ENCODE measurements at places on chromosomes 7 and 10.

GRCh38 chr10:122157451-122157850 is 113.6 kb upstream of the BTBD16 start:
- no peak for DNase-seq

GRCh38 chr7:150384406-150385301 is 5.5 kb downstream of the ZNF775 start:
- DNase-seq, result no peak

DNA sequence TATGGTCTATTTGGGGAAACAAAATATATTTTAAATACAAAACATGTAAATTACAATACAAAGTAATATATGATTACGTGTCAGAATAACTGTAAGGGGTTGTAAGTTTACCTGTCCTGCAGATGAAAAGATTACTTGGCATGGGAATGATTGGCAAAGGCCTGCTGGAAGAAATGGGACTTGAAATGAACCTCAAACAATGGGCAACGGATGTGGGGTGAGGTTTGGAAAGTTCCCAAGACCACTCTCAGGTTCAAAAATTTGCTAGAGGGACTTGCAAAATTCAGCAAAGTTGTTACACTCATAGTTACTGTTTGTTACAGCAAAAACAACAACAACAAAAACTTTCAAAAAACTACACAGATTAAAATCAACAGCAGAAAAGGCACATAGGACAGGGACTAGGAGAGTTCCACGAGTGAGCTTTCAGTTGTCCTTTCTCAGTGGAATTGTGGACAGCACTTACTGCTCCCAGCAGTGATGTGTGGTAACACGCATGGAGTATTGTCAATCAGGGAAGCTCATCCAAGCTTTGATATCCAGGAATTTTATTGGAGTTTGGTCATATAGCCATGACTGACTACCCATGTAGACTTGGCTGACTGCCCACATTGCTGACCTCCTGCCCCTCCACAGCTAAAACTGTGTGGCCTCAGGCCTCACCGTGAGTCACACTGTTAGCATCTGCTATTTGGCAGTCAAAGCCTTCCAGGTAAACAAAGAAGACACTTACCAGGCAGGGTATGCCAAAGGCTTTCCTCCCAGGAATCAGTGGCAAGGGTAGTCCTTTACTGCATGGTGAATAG is 43.8 kb downstream of the EXOC6 start:
- DNase-seq, result no peak

- no peak for DNase-seq
Measured at GRCh38 chr7:82080254-82080927, 310.5 kb upstream of the HGF start.
